ENCODE measurements at places on chromosomes 3 and 15.

DNA sequence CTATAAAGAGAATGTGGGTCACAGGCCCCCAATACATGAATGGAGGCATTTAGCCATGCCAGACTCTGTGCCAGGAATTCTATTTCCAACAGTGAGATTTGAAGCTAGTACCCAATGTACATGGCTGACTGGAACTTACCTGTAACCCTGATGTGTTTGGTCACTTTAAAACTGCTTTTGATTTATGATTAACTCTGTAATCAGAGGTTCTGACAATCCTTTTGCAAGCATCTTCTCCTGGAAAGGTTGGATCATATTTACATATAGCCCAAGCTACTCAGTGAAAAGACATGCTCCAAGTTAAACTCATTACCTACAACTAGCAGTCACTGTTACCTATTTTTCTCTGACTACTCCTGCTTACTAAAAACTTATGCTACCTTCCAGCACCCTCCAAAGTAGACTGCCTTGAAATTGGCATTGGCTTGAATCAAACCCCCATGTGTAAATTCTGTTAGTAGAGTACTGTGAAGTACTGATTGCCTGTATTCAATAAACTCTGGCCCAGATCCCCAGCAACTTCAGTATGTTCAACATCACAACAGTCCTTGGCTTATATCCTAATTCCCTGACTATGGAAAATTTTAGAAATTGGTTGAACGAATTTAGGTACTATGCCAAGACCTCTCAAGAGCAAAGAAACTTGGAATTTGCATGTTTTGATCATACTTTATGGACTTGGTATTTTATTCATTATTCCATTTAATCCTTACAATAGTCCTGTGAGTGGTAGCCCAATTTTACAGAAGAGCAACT lies 665.6 kb upstream of the NECTIN3 start:
- no peak for ATAC-seq

- ATAC-seq = no peak
These were observed 236.2 kb downstream of the ZPLD1 start for GRCh38 chr3:102670986-102671385.

DNA sequence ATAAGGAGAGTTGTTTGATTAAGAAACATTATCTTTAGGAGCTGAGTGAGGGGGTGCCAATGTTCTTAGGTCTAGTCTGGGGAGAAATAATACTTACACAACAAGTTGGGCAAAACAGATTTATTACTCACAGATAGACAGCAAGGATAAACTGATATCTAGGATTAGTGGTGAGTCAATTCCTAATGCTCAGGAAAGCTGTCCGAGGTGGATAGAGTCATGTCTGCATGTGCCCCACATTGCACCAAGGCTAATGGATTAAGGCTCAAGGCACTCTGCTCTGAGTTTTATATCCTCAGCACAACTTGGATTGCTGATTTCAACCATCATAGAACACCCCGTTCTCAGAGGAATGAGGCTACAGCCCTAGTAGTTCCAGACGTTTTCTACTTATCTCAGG lies 1042.3 kb downstream of the OTOL1 start:
- no peak for ATAC-seq

DNA sequence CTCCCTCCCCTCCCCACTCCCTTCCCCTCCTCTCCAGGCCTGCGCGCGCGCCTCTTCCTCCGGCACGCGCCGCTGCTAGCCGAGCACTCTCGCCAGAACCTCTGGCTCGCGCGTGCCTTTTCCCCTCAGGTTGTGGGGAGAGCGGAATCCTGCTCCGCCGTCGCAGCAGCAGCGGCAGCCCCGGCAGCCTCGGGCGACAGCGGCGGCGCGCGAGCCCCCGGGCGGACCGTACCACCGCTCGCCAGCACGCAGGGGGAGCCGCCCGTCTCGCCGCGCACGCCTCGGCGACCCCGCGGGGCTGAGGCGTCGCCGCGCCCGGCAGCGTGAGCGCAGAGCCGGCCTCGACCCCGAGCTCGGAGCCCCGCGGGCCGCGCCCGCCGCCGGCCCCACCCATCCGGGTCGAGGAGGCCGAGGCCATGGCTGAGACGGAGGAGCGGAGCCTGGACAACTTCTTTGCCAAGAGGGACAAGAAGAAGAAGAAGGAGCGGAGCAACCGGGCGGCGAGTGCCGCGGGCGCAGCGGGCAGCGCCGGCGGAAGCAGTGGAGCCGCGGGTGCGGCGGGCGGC lies at the start of gene CDV3:
Gene CDV3, plus strand, starts transcription at position 58 of the 566 bp plus-strand sequence. Its CDS starts 359 bp downstream, at position 417.
- ATAC-seq = peak; percentile 34

DNA sequence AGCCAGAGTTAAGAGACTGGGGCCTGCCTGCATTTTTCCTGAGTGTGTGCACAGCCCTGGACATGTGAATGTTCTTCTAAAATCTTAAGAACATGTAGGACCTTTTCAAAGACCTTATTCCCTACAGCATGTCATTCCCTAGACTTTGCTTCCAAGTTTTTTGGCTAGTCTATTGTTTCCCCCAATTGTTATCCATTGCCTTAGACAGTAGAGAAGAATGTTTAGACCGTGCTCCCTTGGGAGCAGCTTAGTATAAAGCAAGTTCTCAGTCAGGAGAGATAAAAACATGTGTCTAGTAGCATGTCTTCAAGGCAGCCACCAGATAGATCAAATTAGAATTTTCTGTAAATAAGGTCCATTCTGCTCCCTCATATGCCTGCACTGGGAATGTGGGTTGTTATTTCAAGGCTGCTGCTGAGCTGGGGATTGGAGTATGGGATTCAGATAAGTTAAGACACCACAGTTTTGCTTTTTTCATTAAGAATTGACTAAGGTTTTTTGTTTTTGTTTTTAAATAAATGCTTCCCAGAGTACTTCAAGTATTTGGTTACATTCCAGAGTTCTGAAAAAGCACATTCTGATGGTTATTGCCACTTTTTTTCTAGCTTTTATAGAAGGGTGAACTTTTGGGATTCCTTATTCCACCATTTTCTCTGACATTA lies 246.7 kb downstream of the RORA start:
- ATAC-seq = no peak

DNA sequence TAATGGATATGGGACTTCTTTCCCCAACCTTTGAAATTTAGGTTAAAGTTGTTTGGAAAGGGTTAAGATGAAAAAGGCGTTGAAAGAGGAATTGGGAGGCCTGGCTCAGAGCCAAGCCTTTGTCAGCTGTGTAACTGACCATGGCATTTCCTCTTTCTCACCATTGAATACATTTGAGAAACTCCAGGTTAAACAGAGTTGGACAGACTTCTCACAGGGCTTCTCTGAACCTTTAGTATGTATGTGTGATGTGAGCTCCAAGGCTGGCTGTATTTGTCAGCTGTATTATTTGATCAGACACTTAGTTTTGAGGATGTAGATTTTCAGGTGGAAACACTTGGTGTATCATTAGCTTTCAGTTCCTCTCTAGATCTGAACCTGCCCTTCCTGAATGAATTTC lies 136.4 kb upstream of the GOLGA6L4 start:
- no peak for ATAC-seq

- no peak for ATAC-seq
These were observed 24.5 kb upstream of the SOX2 start for GRCh38 chr3:181687190-181687589.

DNA sequence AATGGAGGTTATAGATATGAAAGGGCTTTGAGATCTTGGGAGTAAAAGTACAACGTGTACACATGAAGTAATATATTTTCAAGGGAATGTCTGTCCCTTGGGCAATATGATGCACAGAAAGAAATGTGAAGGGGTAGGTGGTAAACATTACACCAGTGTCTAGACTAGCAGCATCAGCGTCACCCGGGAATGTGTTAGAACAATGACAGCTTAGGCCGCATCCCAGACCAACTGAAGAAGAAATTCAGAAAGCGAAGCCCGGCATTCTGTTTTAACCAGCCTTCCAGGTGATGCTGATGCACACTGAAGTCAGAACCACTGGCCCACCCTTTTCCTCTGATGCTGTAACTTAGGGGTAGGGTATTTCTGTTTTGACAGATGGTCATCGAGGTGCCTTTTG lies 6.3 kb downstream of the INAFM2 start:
- ATAC-seq = no peak

- ATAC-seq = no peak
These were observed 109.4 kb upstream of the MBNL1 start for GRCh38 chr3:152159328-152159727.

- ATAC-seq = no peak
These were observed 320.2 kb downstream of the UNC13C start for GRCh38 chr15:54298396-54298795.

GRCh38 chr3:82807781-82808180 lies 1046.3 kb upstream of the GBE1 start:
- no peak for ATAC-seq

GRCh38 chr15:54789376-54789775 lies 407.4 kb downstream of the RSL24D1 start:
- ATAC-seq = no peak

DNA sequence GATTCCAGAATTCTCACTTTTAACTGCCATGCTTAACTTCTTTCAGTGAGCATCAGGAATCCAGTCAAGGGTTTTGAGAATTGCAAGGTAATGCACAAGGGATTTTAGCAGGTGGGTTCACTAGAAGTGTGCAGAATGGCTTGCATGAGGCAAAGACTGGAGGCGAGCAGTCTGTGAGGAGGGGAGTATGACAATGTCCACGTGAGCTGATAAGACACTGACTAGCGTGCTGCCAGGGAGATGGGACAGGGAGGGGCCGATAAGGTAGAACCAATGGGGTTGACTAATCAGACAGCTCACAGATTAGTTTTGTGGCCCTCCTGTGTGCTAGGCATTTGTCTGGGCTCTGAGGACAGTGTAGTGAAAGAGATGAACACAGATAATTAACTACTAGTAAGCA lies 102.0 kb upstream of the DAZL start:
- no peak for ATAC-seq

DNA sequence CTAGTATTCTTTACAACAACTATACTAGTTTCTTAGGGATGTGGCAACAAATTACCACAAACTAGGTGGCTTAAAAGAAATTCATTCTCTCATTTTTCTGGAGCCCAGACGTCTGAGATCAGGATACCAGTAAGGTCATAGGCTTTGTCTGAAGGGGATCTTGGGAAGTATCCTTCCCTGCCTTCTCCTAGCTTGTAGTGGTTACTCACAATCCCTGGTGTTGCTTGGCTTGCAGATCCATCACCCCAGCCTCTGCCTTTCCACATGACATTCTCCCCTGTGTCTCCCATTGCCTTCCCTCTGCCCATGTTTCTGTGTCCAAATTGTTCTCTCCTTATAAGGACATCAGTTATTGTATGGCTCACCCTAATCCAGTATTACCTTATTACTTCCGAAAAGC lies 24.3 kb upstream of the CLDN1 start:
- ATAC-seq = no peak

DNA sequence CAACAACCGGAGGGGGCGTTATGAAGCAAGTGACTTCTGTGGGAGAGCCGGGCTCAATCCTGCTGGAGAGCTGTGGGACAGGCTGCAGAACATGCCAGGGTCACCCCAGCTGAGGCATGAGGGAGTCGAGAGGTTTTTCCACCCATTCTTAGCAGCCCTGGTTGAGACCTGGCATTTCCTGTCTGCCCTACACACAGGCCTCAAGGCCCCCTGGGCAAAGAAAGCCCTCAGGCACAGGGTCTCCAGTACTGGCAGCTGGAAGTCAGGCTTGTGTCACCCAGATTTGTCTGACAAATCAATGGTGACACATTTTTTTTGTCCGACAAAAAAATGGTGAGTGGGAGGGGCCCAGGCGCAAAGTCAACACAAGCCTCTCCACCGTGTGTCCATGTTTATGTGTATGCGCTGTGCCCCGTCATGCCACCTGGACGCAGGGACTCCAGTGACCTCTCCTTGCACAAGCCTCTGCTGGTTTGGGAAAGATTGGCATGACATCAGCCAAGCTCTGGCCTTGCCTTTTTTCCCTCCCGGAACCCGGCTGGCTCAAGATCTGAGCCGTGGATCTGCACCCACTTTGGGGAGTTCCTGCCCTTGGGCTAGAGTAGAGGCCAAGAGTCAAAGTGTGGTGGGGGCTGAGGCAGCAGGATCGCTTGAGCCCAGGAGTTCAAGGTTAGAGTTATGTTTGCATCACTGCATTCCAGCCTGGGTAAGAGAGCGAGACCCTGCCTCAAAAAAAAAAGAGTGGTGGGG lies 20.8 kb upstream of the ALAS1 start:
- ATAC-seq = peak; percentile 56

DNA sequence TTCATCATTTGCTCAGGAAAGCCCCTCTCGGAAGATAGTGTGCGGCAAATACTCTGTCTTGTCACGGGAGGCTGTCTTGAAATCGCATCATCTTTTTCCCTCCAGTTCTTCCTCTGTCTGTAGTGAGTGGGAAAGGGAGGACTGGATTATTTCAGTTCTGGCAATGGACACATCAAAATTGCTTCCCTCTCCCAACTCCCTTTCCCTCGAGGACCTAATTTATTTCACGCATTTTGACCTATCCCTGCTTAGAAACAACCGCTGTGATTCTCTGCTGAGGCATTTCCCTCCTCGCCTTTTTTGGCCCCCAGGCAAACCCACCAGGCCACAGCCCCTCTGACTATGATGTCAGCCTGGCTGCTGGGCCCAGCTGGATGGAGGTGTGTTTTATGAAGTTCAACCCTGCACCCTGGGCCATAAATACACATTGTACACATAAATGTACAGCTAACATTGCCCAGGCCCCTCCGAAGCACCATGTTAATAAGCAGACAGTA lies 138.7 kb upstream of the LRTM1 start:
- no peak for ATAC-seq

GRCh38 chr15:100111125-100112060 lies 230.4 kb downstream of the ADAMTS17 start:
- ATAC-seq = peak; percentile 87

GRCh38 chr15:89863918-89864317 lies 29.9 kb downstream of the AP3S2 start:
- ATAC-seq = no peak

DNA sequence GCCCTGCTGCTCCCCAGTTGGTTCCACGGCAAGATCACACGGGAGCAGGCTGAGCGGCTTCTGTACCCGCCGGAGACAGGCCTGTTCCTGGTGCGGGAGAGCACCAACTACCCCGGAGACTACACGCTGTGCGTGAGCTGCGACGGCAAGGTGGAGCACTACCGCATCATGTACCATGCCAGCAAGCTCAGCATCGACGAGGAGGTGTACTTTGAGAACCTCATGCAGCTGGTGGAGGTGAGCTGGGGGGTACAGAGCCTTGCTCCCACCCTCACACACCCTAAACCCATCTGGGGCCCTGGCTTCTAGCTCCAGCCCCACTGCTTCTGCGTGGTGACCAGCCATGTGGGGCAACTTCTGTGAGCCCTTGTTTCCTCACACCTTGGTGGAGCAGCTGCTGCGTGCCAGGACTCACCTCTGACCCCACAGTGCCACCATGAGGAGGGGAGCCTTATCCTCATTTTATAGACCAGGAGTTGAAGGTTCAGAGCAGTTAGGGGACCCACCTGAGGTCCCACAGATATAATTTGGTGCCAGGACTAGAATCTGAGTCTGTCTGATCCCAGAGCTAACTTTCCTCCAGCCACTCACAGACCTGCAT lies 13.3 kb upstream of the LMAN1L start:
- ATAC-seq = peak; percentile 4
